ENCODE measurements at places on chromosomes 2 and 18. TPM values are rescaled to one million over a fixed set of nuclear protein-coding genes. Genes with fewer than 3 reads are reported as not detected.

Gene BCS1L
- total RNA-seq = 47.9 TPM

Gene EFHD1
- total RNA-seq = 1.9 TPM

Gene UGT1A4
- 0.06 TPM for total RNA-seq

Gene SLC5A7
- not detected for total RNA-seq

Gene PLCD4
- 0.59 TPM for total RNA-seq

Data from A549 treated with CORT108297 at 1 μM for 4 hours (cell line).